Prostate gland (tissue), 2 donors: ENCODE measurements at places on chromosomes 4 and X.

DNA sequence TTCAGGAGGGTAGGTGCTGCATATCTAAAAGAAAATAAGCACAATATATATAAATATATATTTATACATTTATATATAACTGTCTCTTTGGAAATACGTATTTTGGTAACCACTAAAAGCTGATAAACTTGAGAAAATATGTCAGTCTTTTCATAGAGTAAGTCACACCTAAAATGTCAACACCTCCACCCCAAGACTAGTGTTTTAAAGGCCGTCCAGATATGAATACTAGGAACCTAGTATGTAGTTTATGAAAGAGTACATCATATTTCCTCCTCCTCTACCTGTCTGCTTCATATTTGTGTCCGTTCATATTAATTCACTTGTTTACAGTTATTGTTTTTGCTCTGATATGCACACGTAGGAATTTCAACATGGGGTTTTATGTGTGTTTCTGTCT, 45.2 kb downstream of the MTMR8 start:
- DNase-seq: no peak

DNA sequence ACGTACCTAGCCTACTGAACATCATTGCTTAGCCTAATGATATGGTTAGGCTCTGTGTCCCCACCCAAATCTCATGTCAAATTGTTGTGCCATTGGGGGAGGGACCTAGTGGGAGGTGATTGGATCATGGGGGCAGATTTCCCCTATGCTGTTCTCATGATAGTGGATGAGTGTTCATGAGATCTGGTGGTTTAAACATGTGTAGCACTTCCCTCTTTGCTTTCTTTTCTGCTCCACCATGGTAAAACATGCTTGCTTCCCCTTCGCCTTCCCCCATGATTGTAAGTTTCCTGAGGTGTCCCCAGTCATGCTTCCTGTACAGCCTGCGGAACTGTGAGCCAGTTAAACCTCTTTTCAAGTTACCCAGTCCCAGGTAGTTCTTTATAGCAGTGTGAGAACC, 102.6 kb downstream of the RAPGEF2 start:
- DNase-seq: no peak

GRCh38 chrX:70656304-70656703, 211.7 kb downstream of the DLG3 start:
- DNase-seq: no peak

- no peak for DNase-seq
These were observed 22.8 kb downstream of the ELOVL6 start for GRCh38 chr4:110175634-110176033.

DNA sequence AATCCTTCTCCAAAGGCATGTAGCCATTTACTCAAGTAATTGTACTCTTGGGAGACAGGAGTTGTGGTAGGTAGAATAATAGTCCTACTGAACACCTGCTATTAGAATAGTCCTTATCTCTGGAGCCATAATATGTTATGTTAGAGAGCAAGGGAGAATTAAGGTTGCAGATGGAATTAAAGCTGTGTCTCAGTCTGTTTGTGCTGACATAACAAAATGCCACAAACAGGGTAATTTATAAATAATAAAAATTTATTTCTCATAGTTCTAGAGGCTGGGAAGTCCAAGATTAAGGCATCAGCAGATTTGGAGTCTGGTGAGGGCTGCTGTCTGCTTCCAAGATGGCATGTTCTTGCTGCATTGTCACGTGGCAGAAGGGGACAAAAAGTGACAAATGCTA, 24.2 kb upstream of the FRAS1 start:
- DNase-seq: no peak

- no peak for DNase-seq
These were observed 60.6 kb upstream of the TMLHE start for GRCh38 chrX:155673338-155673737.

DNA sequence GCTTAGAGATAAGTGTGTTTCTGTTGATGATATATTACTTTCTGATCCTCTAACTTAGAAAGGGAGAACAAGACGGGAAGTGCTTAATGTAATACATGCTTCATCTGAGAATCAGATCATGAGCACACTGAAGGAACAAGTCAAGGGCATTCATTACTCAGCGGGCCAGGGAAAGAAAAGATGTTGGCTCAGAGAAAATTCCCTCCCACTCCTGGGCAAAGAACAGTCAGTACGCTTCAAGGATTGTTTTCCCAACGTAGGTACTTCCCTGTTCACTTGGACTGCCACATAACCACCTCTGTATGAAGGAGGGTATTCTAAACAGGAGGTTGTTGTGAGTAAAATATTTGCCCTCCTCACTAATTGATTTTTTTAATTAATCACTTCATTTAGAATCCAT, 374.5 kb upstream of the FMR1 start:
- no peak for DNase-seq

DNA sequence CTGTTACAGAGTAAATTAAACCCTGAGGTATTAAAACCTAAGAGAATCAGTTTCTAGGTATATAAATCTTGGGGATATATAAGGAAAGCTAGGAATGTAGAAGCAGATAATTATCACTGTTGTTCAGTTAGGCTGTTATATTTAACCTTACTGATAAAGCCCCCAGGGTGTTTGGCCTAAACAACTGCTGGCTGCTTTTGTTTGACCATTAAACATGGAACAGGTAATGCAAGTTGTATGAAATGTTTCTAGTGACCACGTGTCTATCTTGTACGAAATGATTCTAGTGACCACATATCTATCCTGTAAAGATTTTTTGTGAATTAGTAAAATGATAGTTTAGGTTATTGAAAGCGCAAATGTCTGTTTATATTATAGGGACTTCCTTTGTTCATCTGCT, 52.6 kb downstream of the SGMS2 start:
- DNase-seq: no peak

GRCh38 chr4:52102587-52102986, 51.5 kb downstream of the SPATA18 start:
- no peak for DNase-seq

- DNase-seq: no peak
These were observed 102.3 kb downstream of the LARP1B start for GRCh38 chr4:128163177-128164117.

DNA sequence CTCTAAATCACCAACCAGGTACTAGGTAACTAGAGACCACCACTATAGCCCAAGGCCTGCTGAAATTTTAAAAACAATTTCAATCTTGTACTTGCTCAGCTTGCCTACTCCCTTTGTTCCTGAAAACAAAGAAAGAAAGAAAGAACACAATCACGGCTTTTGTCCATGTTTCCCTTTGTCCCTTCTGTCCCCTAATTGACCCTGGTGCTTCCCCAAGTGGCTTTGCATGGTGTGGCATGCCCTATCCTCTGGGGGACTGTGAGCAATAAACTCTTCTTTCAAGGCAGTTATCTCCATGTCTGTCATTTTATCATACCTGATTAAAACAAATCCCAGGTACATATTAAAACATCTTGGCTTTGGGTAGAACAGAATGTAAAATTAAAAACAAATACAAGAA, 94.8 kb downstream of the ARSJ start:
- DNase-seq: no peak

DNA sequence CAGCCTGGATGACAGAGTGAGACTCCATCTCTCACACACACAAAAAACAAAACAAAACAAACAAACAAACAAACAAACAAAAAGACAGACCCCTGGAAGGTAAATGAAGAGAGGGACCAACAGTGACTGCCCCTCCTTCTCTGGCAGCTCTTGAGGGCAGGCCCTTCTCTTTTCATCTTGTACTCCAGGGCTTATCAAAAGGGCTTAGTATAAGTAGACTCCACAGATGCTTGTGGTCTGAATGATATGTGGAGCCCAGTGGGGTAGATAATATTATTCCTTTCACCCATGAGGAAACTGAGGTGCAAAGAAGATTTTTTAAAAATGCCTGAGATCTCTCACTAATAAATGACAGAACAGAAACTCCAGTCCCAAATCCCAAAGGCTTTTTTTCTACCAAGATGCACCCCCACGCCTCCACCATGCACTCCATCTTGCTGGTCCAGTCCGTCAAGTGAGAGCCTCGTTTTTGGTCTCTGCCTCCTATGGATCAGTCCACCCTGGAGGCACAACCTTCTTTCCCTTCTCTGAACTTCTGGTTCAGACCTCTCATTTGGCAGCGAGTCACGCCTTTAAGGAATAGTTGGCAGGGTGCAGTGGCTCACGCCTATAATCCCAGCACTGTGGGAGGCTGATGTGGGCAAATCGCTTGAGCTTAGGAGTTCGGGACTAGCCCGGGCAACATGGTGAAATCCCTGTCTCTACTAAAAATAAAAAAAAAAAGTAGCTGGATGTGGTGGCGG, 17.0 kb upstream of the CHRNA9 start:
- DNase-seq: no peak
